ENCODE measurements at places on chromosomes 3 and 15.

DNA sequence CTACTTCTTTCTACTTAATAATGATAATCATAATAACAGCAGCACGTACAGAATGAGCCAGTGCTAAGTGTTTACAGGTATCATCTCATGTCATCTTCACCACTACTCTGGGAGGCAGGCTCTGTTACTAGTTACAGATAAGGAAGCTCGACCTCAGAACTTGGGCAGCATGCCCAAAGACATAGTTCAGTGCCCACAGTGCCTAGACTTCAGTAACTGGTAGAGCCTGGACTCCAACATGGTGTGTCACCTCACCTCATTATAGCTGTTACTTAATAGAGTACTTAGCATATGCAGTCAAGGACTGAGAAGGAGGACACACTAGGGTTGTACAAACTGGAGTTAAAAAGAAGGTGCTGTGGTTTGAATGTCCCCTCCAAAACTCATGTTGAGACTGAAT is 7.6 kb downstream of the GADL1 start:
- no peak for DNase-seq

GRCh38 chr3:124078953-124079911 is 87.3 kb upstream of the ROPN1 start:
- DNase-seq, result no peak

- DNase-seq, result peak; percentile 54
Measured at GRCh38 chr3:126367316-126367805, 10.2 kb upstream of the KLF15 start.

DNA sequence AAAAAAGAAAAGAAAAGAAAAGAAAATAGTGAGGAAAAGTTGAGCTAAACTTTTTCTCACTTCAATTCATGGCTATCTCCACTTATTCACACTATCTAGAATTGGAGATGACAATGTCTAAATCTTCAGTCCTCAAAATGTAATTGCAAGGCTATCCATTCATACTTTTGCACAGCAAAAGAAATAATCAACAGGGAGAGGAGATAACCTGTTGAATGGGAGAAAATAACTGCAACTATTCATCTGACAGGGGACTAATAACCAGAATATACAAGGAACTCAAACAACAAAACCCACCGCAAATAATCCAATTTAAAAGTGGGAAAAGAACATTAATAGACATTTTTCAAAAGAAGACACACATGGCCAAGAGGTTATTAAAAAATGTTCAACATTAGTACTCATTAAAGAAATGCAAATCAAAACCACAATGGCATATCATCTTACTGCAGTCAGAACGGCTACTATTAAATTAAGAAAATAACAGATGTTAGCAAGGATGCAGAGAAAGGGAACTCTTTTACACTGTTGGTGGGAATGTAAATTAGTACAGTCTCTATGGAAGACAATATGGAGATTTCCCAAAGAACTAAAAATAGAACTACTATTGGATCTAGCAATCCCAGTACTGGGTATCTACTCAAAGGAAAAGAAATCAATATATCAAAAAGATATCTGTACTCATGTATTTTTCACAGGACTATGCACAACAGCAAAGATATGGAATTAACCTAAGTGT is 73.5 kb upstream of the PPIB start:
- no peak for DNase-seq

DNA sequence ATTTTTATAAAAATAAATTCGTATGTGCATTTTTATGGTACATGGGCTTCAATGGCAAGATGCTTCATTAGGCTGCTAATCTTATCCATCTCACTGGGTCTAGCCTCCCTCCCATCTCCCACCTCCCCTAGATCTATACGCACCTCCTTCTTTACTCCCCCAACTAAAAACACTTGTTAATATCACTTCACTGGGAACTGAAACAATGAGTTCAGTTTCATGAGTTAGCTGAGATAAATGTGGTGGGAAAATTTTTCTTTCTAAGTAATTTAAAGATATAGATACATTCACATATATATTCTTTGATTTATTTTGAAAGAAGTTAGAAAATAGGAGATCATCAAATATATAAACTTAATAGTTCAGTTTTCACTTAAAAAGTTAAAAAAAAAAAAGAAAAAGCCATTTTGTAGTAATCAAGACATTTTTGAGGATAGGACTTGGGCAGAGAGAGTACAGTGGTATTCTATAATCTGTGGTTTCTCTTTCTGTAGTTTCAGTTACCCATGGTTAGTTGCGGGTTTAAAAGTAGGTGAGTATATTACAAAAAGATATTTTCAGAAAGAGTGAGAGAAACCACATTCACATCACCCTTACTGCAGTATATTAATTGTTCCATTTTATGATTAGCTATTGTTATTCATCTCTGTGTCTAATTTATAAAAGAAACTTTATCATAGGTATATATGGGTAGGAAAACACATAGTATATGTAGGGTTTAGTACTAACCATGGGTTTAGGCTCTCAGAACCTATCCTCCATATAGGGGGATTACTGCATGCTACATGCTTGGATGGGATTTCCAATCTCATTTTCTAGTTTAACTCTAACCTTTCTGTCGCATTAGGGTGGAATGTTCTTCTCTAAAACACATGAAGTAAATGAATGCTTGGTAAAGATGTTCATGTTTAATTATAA is 316.0 kb upstream of the CBLB start:
- DNase-seq, result no peak

DNA sequence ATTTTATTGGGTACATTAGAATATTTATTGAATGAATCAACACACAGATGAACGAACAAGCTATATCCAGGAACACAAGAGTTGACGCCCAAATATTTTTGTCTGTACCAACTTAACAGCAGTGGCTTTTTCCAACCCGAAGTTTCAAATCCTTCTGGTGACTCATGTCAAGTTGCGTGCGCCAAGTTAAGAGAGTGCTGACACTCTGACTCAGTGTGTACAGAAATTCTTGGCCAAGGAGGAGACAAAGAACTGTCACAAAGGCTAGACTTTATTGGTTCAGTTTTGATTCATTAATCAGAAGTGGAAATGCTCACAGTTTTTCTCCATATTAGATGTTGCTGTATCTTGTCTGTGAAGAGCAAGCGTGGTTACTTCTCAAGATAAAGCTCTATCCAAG is 59.6 kb upstream of the TSC22D2 start:
- DNase-seq, result no peak

DNA sequence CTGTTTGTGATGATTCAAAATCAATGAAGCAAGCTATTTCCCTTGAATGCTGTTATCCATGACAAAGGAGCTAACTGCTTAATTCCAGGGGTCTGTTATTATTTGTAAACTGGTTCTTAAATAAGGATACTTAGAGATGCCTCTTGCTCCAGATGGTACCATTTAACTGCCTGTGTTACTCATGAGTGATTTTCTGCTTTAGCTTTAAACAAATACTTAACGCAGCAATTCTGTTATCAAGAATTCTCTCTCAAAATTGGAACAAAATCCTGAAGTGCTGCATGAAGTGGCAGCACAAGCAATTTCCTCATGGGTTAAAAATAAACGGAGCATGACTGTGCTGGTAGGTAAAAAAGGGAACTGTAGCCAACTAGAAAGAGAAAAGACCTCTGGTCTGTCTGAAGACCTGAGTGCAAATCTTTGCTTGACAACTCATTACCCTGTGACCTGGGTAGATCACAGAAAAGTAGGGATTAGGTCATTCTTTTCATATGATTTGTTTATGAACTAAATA is 62.5 kb upstream of the GBE1 start:
- DNase-seq, result no peak

DNA sequence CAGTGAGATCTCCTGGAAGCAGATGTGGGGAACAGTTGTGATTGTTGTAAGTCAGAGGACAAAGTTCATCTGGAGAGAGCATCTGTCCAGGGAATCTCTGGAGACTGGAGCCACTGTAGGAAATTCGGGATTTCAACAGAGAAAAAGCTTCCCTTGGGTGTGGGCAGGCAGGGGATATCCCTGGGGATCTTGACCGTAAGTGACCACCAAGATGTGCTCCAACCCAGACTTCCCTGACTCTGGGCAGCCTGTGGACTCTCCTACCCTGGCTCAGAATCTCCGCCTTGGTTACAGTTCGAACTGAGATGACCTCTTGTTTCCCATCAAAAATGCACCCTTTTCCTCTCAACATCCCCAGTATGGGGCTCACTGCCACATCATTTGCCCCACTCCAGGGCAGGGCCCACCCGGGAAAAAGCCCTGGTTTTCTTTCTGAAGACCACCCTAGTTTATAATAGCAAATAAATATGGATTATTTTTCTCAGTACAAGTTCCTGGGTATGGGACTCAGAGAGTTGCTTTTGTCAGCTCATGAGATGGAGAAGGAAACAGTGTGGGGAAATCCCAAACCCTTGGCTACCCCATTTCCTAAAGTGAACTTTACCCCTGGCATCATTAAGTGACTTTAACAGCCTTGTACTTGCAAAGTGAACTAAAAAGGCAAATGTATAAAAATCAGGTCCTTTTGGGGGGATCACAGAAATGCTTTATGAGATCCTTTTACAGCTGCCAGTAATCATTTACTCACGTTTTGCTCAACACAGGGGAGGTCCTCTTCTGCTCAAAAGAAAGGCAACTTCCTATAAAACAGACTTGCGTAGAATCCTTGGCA is 89.9 kb downstream of the CCNL1 start:
- DNase-seq, result no peak

DNA sequence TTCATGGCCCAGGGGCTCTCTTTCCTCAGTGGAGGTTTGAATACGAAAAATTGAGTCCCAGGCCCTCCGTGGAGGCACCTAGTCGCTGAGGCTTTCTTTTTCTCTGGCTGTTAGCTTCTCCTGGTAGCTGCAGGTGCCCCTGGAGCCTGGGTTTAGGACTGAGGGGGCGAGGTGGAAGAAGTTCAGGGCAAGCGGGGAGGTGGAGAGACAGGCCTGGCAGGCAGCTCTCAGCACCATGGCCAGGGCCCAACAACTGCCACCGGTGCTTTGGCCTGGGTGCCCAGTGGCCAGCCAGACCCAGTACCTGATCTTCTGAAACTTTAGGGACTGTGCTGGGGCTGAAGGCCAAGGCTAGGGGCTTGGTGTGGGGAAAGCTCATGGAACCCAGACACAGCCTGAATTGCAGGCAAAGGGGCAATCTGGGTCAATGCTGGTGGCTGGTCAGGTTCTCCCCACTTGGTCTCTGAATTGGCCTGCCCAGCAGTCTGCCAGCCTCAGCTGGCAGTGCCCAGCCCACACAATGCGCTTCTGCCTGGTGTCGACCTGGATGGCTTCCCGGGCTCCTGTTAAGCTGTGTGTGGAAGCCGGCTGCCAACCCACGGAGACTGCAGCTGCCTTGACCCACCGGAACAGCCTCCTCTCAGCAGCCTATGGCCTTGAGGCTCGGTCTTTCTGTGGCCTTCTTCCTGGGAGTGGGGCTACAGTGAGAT is 30.3 kb upstream of the POLG start:
- no peak for DNase-seq

- no peak for DNase-seq
Measured at GRCh38 chr15:81060907-81061306, 60.2 kb downstream of the TLNRD1 start.

GRCh38 chr15:43127752-43128151 is 5.6 kb upstream of the TMEM62 start:
- DNase-seq, result no peak

DNA sequence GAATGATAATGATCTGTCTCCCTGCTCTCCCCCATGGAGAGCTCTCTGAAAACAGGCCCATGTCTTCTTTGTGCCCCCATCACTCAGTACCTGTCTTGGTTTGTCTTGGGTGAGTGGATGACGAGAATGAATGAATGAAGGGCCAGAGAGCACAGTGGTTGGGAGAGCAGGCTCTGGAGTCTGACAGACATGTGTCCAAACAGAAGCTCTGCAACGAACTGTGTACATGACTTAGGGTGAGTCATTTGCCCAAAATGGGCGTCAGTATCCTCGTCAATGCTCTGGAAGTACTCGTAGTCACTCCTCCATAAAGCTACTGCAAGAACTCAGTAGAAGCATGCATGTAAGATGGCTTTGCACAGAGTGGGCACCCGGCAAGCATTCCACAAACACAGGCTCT is 170.2 kb upstream of the TLE3 start:
- no peak for DNase-seq

- no peak for DNase-seq
Measured at GRCh38 chr15:67861983-67862382, 22.1 kb upstream of the RNU6-1 start.

DNA sequence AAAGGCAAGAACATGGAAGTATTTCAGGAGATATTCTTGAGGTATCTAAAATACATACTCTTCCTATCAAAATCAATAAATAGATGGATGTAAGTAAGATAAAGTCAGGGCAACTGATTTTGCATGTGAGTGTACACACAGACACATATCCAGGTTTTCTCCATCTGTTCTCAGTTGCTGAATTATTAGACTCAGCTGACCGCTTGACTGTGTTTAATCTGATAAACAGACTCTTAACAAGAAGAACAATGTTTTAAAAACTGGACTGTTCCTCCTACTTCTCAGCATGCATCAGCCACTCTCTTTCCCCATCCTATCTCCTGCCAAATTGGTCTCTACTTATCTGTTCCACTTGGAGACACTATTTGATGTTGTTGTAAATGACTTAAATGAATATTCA is 73.5 kb downstream of the GOLGA8G start:
- no peak for DNase-seq

DNA sequence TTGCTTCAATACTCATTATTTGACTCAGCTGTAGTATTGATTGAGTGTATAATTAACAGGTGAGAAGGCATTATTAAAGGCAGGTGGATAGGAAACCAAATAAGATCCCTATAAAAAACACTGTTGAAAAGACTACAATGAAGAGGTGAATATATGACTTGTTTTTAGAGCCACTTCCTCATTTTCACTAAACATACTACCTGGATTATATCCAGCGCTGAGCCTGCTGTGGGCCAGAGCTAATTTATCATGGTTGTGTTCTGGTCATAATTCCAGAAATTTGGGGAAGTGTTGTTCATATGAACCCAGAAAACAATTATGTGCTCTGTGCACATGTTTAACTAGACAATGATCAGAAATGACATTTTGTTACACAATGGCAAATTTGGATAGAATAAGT is 235.3 kb upstream of the MME start:
- no peak for DNase-seq

DNA sequence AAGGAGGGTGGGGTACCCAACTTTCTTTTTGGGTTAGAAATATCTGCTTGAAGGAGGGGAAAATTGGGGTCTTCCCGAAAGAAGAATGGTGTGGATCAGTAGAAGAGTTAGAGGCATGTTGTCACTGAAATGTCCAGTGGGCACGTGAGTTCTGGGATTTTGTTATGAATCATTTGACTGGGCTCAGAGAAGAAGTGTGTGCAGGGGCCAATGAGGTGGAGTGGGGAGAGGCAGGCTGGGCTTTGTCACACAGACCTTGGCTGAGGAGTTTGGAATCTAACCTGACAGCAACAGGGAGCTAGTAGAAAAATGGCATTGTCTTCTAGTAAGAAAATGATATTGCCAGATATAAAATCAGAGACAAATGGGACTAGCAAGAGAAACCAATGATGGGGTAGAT is 436.8 kb downstream of the MFSD1 start:
- DNase-seq, result no peak

GRCh38 chr3:172357850-172358754 is 90.2 kb downstream of the GHSR start:
- no peak for DNase-seq

GRCh38 chr3:127052121-127052561 is 69.2 kb downstream of the PLXNA1 start:
- DNase-seq, result peak; percentile 95

GRCh38 chr3:114800272-114801031 is 346.6 kb downstream of the ZBTB20 start:
- DNase-seq, result no peak

GRCh38 chr3:188489639-188490405 is 335.9 kb downstream of the LPP start:
- DNase-seq, result no peak
